ENCODE measurements at places on chromosomes 7 and 10.

GRCh38 chr10:42976351-42977031 lies 100.4 kb upstream of the RET start:
- no peak for DNase-seq

GRCh38 chr10:13961097-13961496 lies 369.6 kb downstream of the FRMD4A start:
- DNase-seq: peak; percentile 77

DNA sequence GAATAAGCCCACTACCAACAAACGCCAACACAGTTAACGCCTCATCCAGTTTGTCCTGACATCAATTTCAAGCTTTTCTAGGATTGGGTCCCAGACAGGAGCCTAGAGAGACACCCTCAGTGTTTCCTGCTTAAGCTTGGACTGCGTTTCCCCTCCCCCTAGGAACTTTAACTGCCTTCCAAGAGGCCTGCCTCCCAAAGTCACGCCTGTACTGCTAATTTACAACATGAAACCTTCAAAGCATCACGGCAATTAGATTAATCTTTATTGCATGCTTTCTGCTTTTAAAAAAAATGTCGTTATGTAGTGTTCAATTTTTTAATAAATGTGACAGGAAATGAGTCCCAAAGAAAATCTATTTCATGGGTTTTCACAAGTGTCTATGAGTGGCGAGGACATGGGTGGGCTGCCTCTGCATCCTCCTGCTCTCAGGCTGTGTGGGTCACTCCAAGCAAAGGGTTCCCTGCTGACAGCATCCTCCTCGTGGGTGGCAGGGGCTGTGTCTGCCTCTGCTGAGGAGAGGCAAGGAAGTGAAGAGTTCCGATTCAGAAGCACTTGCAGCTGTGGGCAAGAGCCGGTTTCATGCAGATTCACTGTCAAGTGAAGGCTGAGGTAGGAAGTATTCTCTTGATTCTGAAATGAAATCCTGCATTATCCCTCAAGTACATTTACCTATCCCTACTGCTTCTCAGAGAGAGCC lies 193.0 kb upstream of the KMT2E start:
- no peak for DNase-seq

DNA sequence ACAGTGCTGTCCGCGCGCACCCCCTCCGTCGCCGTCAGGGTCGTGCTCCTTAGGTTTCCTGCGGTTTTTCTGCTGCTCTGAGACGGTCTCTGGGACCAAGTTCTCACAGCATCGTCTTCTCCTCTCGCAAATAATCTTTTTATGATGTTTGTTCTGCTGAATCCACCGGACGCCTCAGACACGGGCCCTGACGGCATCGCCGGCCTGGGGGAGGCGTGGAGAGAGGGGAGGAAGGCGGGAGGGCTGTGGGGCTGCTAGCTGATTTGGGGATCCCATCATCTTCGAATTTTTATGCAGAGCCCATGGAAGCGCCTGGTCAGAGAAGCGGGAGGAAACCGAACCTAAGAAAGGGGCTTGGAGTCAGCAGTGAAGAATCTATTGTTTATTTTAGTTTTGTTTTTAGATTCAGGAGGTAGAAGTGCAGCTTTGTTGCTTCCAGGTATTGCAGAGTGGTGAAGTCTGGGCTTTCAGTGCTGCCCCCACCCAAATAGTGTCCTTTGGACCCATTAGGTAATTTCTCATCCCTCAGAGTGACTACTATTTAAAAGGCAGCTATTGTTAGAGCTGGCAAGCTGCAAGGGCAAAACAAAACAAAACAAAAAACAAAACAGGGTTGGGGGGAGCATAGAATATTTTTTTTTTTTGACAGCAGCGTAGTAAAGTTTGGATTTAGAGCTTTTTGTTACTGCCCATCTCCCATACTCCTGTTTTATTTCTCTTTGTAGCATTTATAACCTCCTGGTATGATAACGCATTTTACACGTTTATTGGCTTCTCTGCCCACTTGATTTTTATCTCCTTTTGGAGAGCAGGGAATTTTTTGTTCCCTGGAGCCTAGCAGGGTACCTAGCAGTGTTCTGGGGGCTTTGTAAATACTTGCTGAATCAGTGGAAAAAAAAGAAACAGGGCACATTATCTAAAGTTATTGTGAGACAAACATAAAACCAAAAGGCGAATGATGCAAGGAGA lies 92.6 kb downstream of the SPAG6 start:
- DNase-seq: no peak

DNA sequence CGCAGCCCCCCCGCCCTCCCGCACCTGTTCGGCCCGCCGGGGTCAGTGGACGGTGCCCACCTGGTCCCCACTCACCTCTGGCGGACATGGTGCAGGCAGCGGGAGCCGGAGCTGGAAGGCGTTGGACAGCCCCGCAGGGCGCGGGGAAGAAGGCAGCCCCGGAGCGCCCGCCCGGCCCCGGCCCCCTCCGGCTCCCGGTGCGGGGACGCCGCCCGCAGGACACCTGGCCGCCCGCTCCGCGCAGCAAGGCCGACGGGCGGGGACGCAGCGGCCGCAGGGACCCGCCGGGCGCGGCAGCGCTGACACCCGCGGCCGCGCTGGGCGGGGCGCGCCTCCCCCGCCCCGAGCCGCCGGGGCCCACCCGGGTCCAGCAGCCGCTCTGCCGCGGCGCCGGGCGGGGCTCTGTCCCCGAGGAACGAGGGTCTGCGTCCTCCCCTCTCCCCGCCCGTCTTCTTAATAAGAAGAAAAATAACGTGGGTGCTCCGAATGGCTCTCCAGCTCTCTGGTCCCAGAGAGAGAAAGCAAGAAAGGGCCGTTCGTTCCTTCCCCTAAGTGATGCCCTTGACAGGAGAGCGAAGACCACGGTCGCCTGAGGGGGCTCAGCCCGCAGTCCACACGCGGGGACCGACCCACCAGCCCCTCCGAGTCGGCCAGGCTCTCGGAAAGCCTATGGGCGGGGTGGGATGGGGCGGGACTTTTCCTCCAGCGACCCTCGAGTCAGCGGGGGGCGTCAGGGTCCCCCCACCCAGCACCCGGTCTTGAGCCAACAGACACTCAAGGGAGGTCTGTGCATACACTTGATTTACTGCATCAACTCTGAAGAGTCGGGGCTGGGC lies 53.4 kb upstream of the FHIP2A start:
- DNase-seq: no peak

DNA sequence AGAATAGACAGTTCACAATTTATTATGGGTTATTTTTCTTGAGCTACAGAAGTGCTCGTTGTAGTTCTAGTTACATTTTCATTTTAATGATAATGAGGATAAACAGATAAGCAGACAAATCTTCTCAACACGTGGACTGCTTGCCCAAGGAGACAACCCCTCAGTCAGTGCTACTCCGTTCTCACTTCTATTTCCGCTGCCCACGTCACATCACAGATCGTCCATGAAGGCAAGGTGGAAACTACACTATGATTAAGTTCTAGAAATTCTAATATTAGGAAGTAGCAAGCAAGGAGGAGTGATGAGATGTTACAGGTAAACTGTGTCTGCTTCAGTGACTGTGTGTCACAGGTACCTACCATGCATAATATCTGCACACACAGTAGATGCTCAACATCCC lies 210.5 kb downstream of the CHCHD3 start:
- DNase-seq: no peak

- DNase-seq: no peak
Measured at GRCh38 chr10:12539350-12540164, 190.2 kb downstream of the CAMK1D start.

- DNase-seq: no peak
Measured at GRCh38 chr7:24409431-24410024, 125.5 kb downstream of the NPY start.

GRCh38 chr7:6106140-6106904 lies 75.1 kb downstream of the ANKRD61 start:
- peak; percentile 28 for DNase-seq

GRCh38 chr10:91745090-91745831 lies 53.0 kb upstream of the TNKS2 start:
- DNase-seq: no peak

- DNase-seq: no peak
Measured at GRCh38 chr7:133794479-133794878, 332.7 kb upstream of the LRGUK start.

- no peak for DNase-seq
Measured at GRCh38 chr10:103660364-103661197, 167.1 kb downstream of the NEURL1 start.

GRCh38 chr10:70956029-70956759 lies 67.8 kb upstream of the PCBD1 start:
- DNase-seq: no peak

GRCh38 chr10:7281429-7281828 lies 129.4 kb downstream of the SFMBT2 start:
- DNase-seq: no peak

DNA sequence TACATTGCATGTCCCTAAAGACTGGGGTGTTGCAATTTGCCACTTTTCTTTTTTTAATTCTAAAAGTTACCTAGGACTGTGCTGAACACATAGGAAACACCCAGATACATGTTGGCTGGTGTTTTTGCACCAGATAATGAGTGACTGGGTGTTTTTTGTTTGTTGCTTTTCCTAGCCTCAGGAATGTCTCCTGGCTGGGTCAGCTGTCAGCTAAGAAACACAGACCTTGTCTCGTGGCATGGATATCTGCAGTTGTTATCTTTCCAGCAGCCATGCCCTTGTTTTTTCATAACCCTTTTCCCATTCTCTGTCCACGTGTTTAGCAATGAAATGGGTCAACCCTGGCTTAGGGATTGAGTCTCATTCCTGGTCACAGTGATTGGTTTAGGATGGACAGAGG lies 433.9 kb upstream of the ZMIZ1 start:
- no peak for DNase-seq

GRCh38 chr7:151095123-151095797 lies 9.0 kb downstream of the AGAP3 start:
- DNase-seq: no peak

DNA sequence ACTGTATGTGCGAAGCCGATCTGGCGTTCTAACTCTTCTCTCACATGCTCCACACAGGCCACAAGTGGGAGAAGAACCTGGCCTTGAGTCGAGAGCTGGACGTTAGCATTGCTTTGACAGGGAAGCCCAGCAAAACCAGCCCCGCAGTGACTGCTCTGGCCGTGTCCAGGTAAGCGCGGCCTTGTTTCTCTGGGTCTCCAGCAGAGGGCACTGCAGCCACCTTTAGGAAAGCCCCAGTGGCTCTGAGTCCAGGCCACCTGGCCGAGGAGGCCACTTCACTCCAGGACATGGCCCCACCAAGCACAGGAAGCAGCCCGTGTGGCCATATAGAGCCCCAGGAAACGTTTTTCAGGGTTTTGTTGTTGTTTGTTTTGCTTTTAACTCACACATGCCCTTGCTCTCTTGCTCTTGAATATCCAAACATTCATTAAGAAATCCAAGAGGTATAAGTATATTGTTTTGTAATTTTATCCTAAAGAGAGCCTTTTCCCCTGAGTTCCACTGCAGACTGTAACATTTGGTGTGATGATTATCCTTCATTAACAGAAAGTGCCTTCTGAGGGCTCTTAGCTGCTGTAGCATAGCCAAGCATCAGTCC lies 41.8 kb upstream of the LRRC18 start:
- peak; percentile 43 for DNase-seq

GRCh38 chr7:113373863-113374262 lies 255.5 kb upstream of the SMIM30 start:
- no peak for DNase-seq

DNA sequence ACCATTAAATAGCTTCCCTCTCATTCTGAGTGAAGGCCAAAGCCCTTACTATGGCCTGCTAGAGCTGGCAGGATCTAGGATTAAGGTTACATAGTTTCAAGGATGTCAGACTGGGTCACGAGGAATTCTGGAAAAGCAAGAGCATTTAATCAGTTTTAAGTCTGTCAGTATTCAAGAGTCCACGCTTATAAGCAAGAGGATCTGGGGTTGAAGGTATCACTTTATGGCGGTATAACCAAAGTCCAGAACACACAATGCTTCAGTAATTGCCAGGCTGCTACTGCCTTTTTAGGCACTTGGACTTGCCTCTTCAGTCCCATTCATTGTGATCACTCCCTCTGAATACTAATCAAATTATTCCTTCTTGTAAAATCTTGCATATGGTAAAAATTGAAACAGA lies 101.0 kb downstream of the HBP1 start:
- DNase-seq: no peak

DNA sequence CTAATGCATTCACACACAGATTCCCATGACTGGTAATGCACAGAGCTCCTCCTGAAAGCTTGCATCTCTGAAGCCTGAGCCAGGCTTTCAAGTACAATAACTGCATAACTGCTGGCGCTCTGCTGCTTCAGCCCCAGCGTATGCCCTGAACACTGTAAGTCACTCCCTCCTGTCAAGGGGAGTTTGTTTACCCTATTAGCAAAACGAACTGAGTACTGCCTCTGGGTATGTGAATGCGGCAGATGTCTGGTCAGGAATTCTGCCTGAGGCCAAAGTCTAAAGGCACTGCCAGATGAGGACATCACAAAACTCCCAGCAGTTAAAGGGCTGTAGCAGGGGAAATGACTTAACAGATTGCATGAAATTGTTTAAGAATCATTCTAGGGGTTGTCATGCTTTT lies 97.7 kb downstream of the NRCAM start:
- DNase-seq: no peak

DNA sequence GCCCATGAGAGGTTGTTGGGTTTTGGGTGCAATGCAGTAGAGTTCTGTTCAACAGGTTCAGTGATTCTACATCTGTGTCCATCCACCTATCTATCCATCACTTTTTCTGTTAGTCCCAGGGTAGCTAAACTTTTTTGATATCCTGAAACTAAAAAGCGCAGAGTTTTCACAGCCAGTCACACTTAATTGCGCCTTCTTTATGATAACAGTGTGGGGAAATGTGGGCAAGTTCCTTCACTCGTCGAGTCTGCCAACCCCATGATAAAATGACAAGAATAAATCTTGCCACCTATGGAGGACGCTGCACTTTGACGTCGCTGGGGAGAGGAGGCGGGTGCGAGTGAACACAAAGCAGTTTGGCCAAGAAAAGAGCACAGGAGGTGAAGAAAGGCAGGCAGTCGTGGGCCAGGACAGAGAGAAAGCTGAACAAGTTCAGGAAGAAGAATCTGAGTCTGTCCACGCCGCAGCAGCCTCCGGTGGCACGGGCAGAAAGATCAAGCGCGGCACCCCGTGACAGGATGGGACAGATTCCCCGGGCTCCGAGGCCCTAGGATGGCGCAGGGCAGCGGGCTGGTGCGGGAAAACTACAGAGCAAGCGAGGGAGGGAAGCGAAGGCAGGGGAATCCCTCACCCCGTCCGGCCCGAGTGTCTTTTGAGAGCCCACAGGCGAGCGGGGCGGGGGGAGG lies 9.2 kb downstream of the SP8 start:
- no peak for DNase-seq

DNA sequence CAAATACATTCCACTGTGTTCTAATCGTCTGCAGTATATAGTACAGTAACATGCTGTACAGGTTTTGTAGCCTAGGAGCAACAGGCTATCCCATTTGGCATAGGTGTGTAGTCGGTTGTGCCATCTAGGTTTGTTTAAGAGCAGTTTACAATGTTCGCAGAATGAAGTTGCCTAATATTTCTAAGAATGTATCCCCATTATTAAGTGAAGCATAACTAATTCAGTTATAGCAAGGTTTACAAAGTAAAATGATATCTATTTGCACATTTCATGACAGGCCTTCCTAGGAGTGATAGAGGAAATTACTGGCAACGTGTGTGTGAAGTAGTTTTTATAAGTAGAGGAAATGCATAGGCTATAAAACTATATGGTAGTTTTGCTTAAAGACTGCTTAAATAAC lies 4.0 kb downstream of the CREM start:
- DNase-seq: no peak

All from kidney capillary endothelial cell (primary cell).